Testis (tissue), 5 donors: ENCODE measurements at places on chromosomes 1 and 21.

DNA sequence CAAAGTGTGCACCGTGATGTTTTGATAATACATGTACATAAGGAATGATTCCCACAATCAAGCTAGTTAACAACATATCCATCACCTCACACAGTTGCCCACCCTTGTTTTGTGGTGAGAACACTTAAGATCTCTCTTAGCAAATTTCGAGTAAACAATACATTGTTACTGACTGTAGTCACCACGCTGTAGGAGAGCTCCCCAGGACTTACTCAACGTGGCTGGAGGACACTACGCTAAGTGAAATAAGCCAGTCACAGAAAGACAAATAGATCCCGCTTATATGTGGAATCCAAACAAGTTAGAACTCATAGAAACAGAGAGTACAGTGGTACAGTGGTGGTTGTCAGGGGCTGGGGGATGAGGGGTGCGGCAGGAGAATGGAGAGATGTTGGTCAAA is 24.8 kb downstream of the GPR137B start:
- DNase-seq: no peak

GRCh38 chr1:76374086-76374485 is 299.5 kb downstream of the ST6GALNAC3 start:
- DNase-seq: no peak

DNA sequence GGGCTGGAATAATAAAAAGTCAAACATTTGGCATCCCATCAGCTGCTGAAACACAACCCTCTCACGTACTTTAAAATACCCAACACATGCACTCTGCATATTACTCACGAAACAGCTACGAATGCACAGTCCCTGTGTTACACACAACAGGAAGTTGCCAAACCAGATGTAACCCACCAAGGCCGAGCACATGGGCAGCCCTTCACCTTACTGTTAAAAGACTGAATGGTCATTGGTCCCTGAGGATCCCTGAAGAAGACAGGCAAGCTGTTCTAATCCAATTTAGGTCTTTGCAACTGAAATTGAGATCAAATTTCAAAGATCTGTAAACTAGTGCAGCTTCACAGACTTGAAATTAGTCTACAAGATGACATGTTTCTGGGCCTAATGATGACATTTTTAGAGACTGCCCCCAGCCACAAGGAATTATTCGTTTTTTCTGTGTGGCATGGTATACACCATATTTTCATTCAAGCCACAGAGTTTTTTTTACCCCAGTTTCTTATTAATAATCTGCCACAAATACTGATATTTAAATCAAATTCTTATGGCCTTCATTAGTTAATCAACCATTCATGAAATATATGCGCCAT is 25.6 kb upstream of the IER5 start:
- no peak for DNase-seq

- DNase-seq: peak; percentile 35
Measured at GRCh38 chr1:115466433-115466832, 128.4 kb upstream of the NGF start.

GRCh38 chr1:192939440-192939839 is 119.7 kb downstream of the UCHL5 start:
- no peak for DNase-seq

GRCh38 chr1:171126504-171126903 is 35.8 kb downstream of the FMO3 start:
- DNase-seq: peak; percentile 71

DNA sequence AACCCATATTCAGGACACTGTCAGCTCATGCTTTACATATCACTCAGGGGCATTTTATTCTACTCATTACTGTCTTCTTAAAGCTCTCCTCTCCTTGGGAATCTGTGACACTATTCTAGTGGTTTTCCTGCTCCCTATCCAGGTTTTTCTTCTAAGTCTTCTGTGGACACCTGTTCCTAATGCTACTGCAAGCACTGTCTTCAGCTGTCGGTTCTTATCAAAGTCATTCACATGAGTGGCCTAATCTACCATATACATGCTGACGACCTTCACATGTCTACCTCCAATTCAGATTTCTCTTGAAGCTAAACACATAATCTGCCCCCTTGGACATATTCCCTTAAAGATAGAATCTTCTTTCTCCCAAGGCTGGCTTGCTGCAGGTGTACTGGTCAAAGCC is 39.8 kb upstream of the PRRX1 start:
- no peak for DNase-seq

GRCh38 chr1:185053204-185053603 is 7.8 kb downstream of the RNF2 start:
- DNase-seq: no peak

GRCh38 chr1:224061436-224061835 is 52.5 kb upstream of the FBXO28 start:
- DNase-seq: no peak

GRCh38 chr1:237711281-237711680 is 179.4 kb downstream of the ZP4 start:
- no peak for DNase-seq

GRCh38 chr1:46247436-46248121 is at the start of gene RAD54L:
Gene RAD54L (plus strand): TSS chr1:46247763. CDS start chr1:46248406, 643 bp downstream.
- peak; percentile 99 for DNase-seq

GRCh38 chr21:39972976-39973770 is 105.9 kb downstream of the PCP4 start:
- no peak for DNase-seq

GRCh38 chr1:198272492-198272891 is 115.7 kb downstream of the NEK7 start:
- DNase-seq: no peak

- DNase-seq: no peak
Measured at GRCh38 chr1:64834734-64835133, 89.9 kb downstream of the RAVER2 start.

DNA sequence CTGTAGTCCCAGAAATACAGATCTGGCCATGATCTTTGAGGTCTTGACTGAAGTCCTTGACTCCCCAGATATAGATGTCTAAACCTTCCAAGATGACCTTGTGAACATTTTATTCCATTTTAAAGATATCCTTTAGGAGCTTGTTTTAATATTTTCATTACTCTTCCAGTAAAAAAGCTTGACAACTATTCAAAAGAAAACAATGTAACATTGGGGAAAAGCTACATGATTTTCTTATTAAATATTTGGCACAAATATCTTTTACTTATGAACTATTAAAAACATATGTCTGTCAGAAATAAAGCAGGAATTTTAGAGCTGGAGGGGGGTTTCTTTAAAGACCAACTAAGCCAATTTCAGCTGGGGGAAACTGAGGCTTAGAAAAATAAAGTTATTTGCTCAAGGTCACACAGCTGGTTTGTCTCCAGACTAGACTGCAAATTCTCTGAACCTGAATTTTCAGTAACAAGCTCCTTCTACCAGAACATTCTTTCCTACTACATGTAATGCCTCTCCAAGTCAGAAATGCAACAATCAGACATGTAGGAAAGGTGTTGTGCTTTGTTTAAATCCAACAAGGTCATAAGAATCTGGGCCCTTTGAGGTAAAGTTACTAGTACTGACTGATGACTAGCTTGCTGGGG is 67.0 kb upstream of the PTCH2 start:
- no peak for DNase-seq
